Fibroblast of lung (primary cell): ENCODE measurements at places on chromosomes 2 and 18.

DNA sequence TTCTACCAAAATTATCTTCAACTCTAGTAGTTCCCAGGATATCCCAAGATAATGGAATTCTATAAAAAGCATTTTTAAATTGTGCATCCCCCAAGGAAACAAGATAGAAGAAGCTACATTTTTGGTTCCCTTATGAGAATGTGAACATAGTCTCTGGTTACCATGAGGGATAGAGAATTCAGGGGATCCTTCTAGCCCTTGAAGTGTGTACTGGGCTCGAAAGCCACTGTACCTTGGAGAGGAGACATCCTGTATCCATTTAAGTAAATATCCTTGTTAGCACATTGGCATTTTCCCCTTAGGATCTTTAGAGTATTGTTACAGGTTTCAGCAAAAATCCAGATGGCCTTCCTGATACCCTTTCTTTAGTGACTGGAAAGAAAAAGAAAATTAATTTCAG lies 228.5 kb downstream of the RTP5 start:
- no peaks in the 10 kb centered on the region for H3K27me3 ChIP-seq
- no peak for DNase-seq
- peaks cover 2% of the 10 kb centered on the region for H3K36me3 ChIP-seq

- H3K27me3 ChIP-seq, result no peaks in the 10 kb centered on the region
- H3K4me3 ChIP-seq, result peak overlapping the region; percentile 74
- H3K4me1 ChIP-seq, result no peaks in the 10 kb centered on the region
- no peak for DNase-seq
- H3K27ac ChIP-seq, result peak overlapping the region; percentile 31
These were observed 510 bp upstream of the DNAH6 start for GRCh38 chr2:84515788-84516187.

DNA sequence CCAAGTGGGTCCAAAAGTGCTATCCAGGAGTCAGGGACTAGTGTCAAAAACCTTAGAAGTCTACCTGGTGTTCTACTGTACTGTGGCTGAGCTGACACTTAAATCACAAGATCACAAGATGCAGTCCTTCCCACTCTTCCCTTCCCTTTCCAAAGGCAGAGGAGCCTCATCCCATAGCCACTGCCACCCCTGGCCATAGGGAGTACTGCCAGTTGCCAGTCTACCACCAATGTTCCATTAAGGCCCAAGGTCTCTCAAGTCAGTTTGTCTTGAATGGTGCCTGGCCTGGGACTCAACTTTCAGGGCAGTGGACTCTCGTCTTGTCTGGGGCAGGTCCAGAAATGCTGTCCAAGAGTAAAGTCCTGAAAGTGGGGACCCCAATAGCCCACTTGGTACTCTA lies 585.6 kb downstream of the NUP35 start:
- no peak for DNase-seq
- H3K4me3 ChIP-seq, result no peak overlapping the region

GRCh38 chr2:19648583-19648982 lies 253.2 kb downstream of the TTC32 start:
- no peaks in the 10 kb centered on the region for H3K36me3 ChIP-seq
- DNase-seq, result peak; percentile 90
- H3K27me3 ChIP-seq, result no peaks in the 10 kb centered on the region

DNA sequence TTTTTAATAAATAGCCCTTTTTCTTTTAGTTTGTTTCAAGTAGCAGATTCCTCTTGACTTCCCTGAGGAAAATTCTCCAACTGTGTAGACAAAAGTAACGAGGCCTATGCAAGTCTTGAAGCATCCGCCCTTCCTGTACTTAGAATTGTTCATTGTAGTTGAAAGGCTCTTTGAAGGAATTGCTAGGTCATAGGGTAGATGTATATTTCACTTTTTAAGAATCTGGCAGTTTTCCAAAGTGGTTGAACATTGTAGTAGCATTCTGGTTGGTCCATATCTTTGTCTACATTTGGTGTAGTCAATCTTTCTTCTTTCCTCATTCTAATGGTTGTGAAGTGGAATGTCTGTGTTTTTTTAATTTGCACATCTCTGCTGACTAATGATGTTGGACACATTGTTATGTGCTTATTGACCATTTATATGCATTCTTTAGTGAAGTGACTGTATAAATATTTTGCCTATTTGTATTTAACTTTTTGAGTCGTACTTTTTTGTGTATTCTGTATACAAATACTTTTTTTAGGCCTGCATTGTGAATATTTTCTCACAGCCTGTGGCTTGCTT lies 5.6 kb upstream of the SERPINB11 start:
- H3K4me1 ChIP-seq, result no peaks in the 10 kb centered on the region
- no peak overlapping the region for H3K4me3 ChIP-seq
- peak; percentile 1 for DNase-seq
- H3K36me3 ChIP-seq, result no peaks in the 10 kb centered on the region
